Activated CD8-positive, alpha-beta memory T cell treated with anti-CD3 and anti-CD28 coated beads for 1 hour (primary cell): ENCODE measurements at places on chromosomes 13 and 19.

- DNase-seq = no peak
Observed at GRCh38 chr13:106507560-106508274, 27.7 kb downstream of the EFNB2 start.

DNA sequence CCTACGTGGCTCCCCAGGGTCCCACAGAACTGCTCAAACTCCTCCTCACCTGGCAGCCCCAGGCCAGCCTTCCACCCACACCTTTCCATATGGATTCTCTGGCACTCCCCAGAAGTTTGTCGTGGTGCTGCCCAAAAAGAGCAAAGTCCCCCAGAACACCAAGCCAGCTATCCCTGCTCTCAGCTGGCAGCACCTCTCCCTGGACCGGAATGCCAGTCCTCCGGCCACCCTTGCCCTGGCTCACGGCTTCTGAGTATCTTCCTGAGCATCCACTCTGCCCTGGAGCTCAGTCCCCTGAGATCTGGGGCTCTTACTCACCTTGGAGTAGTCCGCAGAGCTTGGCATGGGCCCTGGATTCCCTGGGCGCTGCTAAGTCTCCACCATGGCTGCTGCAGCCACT, 166.5 kb upstream of the ZNF507 start:
- DNase-seq = no peak

DNA sequence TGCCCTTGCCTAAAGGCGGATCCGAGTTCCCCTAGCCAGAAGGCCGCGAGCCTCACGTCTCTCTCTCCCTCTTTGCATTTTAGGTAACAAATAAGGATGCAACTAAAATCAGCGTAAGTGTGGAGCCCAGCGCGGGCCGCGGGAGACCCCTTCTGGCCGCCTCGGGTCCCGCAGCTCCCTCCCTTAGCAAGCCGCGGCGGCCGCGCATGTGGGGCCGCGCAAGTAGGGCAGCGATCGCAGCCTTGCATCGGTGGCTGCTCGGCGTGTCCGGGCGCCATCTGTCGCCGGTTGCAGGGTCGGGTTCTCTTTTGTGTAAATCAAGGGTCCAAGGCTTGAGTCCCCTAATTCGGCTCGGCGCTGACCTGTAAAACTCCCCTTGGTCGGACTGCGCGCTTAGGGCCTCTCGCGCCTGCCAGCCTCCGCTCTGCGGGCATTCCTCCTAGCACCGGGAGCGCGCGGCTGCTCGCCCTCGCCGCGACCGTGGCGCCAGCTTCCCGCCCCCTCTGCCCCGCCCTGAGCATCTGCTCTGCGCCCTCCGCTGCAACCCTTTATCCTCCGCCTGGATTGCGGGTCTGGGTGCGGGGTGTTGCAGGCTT, 2.7 kb downstream of the VSTM2B start:
- DNase-seq = no peak

- no peak for DNase-seq
Observed at GRCh38 chr13:48831248-48831647, 144.5 kb upstream of the FNDC3A start.

DNA sequence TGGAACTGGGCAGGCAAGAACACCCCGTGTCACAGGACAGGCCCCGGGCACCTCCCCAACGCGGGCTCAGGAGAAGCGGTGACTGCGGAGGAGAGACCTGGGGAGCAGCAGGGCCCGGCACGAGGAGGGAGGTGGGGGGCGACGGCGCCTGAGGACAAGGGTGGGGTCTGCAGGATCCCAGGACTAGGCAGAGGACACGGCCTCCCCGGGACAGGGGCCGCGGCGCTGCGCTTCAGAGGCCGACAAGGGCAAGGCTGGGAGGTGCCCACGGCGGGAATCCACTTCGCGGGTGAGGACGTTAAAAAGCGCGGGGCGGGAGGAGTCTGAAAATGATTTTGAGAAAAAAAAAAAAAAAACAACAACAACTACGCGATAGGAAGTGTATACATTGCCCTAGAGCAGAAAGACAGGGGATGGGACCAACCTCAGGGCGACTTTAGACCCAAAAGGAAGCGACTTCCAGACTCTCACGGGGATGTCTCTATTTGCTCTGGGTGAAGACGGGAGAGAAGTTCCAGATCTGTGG, 44.9 kb downstream of the ZNF611 start:
- DNase-seq = peak; percentile 22
